Endothelial cell (in vitro differentiated cells): ENCODE measurements at places on chromosomes 5 and 9. TPM values are rescaled to one million over a fixed set of nuclear protein-coding genes. Genes with fewer than 3 reads are reported as not detected.

RC3H2 gene
- total RNA-seq: 66.8 TPM

TAF1L gene
- total RNA-seq: not detected

DNA sequence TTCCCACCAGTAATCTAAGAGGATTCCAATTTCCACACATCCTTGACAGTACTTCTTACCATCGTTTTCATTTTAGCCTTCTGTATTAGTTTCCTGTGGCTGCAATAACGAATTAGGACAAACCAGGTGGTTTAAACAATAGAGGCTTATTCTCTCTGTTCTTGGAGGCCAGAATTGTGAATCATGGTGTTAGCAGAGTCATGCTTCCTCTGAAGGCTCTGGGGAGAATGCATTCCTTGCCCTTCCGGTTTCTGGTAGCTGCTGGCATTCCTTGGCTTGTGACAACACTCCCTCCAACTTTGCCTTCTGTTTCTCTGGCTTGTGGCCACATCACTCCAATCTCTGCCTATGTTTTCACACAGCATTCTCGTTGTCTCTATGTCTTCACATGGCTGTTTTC is 23.5 kb downstream of the RIGI start:
- no peak for DNase-seq
- H3K4me3 ChIP-seq: peak overlapping the region; percentile 17
- H3K4me1 ChIP-seq: no peaks in the 10 kb centered on the region
- H3K27me3 ChIP-seq: no peaks in the 10 kb centered on the region
- H3K36me3 ChIP-seq: peaks cover 20% of the 10 kb centered on the region
- H3K27ac ChIP-seq: no peak overlapping the region

GRCh38 chr5:43106290-43106638 is 14.4 kb upstream of the ZNF131 start:
- H3K4me3 ChIP-seq: no peak overlapping the region
- H3K36me3 ChIP-seq: no peaks in the 10 kb centered on the region
- DNase-seq: no peak
- peaks cover 4% of the 10 kb centered on the region for H3K4me1 ChIP-seq

SPATA31E1 gene
- 0.05 TPM for total RNA-seq

DNA sequence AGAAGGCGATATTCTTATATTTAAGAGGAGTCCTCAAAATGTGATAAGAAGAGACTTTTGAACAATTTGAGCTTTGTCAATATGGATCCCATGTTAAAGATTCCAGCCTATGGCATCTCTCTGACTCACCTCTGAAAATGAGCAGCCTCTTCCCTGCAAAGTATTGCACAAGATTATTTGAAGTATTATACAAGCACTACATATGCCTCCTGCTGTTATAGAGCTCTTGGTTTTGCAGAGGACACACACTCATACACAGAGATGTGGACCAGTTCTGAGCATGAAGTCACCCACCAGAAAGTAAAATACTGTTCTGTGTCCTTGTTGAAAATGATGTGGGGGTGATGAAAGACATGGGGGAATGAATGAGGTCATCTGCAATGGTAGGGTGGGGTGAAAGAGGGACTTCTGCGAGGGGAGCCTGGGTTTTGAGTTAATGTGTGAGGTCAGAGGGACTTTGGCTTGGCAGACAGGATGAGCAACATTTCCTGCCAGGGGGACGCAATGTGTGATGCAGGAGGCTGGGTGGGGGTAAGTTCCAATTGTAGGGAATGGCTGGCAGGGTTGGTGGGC is 25.8 kb downstream of the FBXL7 start:
- peak overlapping the region; percentile 0 for H3K27ac ChIP-seq
- H3K4me3 ChIP-seq: peak overlapping the region; percentile 44
- no peak for DNase-seq
- peaks cover 18% of the 10 kb centered on the region for H3K36me3 ChIP-seq

SOHLH1 gene
- 0.18 TPM for total RNA-seq

DNA sequence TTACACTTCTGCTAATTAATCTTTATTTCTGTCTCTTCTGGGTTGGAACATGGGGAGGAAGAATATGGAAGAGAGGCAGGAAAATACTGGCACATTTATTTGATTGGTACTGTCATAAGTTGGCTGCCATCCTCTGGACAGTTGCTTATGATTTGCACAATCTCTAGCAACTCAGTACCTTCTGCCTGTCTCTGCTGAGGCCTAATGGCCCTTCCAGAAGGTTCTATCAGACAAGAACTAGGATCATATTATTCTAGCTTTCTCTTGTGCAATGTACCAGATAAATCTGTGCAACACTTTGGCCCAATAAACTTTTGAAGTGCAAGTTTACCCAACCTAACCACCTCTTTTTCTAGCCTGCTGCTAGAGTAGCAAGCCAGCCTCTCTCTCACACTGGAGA is 335.0 kb downstream of the ARRDC3 start:
- no peak for DNase-seq
- no peak overlapping the region for H3K27ac ChIP-seq
- peaks cover 3% of the 10 kb centered on the region for H3K36me3 ChIP-seq
- no peak overlapping the region for H3K4me3 ChIP-seq
- peaks cover 5% of the 10 kb centered on the region for H3K4me1 ChIP-seq

GRCh38 chr9:37187292-37187691 is 66.9 kb downstream of the ZCCHC7 start:
- H3K27ac ChIP-seq: no peak overlapping the region
- H3K4me3 ChIP-seq: no peak overlapping the region

- no peaks in the 10 kb centered on the region for H3K36me3 ChIP-seq
- H3K27ac ChIP-seq: no peak overlapping the region
- H3K27me3 ChIP-seq: no peaks in the 10 kb centered on the region
- H3K4me1 ChIP-seq: peaks cover 3% of the 10 kb centered on the region
- H3K4me3 ChIP-seq: no peak overlapping the region
Observed at GRCh38 chr5:165094782-165095181, 1589.4 kb downstream of the MAT2B start.

- peaks cover 7% of the 10 kb centered on the region for H3K4me1 ChIP-seq
- H3K36me3 ChIP-seq: no peaks in the 10 kb centered on the region
- no peak for DNase-seq
- no peak overlapping the region for H3K4me3 ChIP-seq
Observed at GRCh38 chr5:165263536-165263935, 1758.1 kb downstream of the MAT2B start.

DNA sequence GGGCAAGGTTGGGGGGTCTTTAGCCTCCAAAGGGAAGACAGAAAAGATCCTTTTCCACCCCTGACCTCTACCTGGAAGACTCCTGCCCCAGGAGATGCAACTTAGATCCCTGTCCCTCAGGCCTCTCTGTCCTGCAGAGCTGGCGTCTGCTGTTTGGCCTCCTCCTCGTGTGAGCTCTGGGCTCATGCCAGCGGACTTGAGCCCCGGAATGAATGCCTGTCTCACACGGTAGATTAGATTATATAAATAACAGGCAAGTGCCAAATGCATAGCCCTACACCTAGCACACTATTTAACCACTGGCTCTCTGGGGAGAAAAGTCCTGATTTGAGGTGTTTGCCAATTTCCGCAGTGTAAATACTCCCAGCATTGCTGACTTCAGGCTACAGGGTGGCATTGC is 1.4 kb upstream of the WNK2 start:
- DNase-seq: no peak
- H3K4me1 ChIP-seq: no peaks in the 10 kb centered on the region
- no peak overlapping the region for H3K27ac ChIP-seq

- no peaks in the 10 kb centered on the region for H3K27me3 ChIP-seq
- H3K36me3 ChIP-seq: no peaks in the 10 kb centered on the region
- no peak overlapping the region for H3K27ac ChIP-seq
- no peak for DNase-seq
Observed at GRCh38 chr5:93072831-93073459, 508.1 kb downstream of the NR2F1-AS1 start.

- H3K27me3 ChIP-seq: peaks cover 6% of the 10 kb centered on the region
- peak overlapping the region; percentile 3 for H3K27ac ChIP-seq
- DNase-seq: no peak
- H3K36me3 ChIP-seq: peaks cover 4% of the 10 kb centered on the region
- H3K4me1 ChIP-seq: peaks cover 6% of the 10 kb centered on the region
Observed at GRCh38 chr9:96449523-96449844, 485 bp upstream of the HABP4 start.

- peaks cover 29% of the 10 kb centered on the region for H3K4me1 ChIP-seq
- no peak overlapping the region for H3K4me3 ChIP-seq
- DNase-seq: no peak
- no peaks in the 10 kb centered on the region for H3K36me3 ChIP-seq
Observed at GRCh38 chr9:36780186-36780585, 207.5 kb downstream of the MELK start.

JAKMIP2 gene
- 4.3 TPM for total RNA-seq

DNA sequence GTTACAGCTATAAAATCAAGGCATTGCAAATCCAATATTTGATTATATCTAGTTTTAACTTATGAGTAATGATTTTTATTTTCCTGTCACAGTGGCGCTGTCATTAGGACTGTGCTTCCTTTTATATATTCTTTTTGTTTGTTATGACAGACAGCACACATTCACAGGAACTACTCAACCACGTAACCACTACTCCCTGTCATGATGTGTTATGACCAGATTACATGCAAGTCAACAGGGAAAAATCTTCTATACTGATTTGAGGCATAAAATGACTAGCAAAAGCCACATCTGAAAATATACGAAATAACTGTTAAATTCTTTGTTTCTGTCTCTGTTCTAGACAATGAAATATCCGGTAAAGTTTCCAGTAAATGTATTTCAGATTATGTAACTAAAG is 25.4 kb downstream of the SREK1 start:
- H3K27ac ChIP-seq: peak overlapping the region; percentile 17
- H3K27me3 ChIP-seq: peaks cover 2% of the 10 kb centered on the region
- no peak for DNase-seq

DNA sequence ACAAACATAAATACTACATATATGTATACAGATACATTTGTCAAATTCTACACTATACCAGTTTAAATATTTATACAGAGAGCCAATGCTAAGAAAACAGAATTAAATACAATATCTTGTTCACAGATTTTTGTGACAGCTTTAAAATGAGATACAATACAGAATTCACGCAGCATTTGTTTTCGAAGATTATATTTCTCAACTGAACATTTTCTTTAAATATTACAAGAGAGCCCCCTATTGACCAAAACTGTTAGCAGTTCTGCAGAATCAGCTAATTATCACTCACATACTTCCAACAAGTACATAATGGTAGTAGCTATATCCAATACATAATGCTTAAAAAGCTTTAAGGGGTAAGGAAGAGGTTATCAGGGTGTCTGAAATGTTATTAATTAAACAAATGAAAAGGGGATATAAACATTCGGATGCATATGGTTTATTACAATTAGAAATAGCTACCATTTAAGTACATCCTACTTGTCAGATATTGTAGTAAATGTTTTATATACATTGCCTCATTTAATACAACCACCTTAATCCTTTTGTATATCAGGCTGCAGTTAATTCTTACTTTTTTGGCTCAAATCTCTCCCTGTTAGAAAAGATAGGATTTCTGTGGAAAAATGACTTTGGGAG is 31.7 kb downstream of the ZDHHC21 start:
- no peak for DNase-seq
- H3K36me3 ChIP-seq: peaks cover 4% of the 10 kb centered on the region
- H3K4me3 ChIP-seq: no peak overlapping the region
- peaks cover 21% of the 10 kb centered on the region for H3K4me1 ChIP-seq

ANKRD34B gene
- total RNA-seq: 0.62 TPM

PCDHB8 gene
- 9.2 TPM for total RNA-seq

DNA sequence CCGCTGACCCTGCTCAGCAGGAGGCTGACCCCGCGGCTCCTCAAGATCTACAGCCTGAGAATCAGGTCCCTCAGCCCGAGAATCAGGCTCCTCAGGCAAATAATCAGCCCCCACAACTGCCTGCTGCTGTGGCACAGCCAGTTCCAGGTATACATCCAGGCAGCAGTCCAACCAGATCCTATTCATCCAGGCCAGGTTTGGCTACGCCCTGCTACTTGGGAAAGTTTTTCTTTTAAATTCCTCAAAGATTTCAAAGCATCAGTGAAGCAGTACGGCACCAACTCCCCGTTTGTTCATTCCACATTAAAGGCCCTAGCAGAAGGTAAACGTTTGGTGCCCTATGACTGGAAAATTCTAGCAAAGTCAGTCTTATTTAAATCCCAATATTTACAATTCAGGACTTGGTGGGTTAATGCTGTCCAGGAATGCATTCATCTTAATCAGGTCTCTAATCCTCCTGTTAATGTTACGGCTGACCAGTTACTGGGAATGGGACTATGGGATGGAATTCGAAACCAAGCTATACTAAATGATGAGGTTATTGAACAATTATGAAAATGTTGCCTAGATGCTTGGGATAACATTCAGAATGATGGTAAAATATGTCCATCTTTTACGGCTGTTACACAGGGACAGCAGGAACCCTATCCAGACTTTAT is 102.3 kb downstream of the SYK start:
- peaks cover 9% of the 10 kb centered on the region for H3K27me3 ChIP-seq
- H3K4me1 ChIP-seq: peaks cover 7% of the 10 kb centered on the region
- no peak overlapping the region for H3K27ac ChIP-seq
- H3K4me3 ChIP-seq: no peak overlapping the region
- peaks cover 12% of the 10 kb centered on the region for H3K36me3 ChIP-seq
- DNase-seq: no peak

DNA sequence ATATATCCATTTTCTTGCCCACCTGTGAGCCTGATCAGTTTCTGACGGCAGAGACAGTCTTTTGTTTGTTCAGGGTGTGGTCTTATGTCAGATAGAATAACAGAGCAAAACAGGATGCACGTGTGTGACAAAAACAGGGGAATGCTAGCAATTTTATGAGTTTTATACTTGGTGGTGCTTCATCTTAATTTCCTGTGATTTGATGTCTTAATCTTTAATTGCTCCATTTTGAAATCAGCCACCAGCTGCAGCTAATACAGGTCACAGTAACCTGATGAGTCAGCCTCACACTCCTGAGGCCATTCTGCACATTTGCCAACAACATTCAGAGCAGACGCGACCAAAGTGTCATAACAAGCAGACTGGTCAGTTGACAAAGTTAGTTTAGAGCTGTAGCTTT is 42.3 kb upstream of the JMY start:
- no peaks in the 10 kb centered on the region for H3K4me1 ChIP-seq
- H3K27ac ChIP-seq: no peak overlapping the region
- H3K36me3 ChIP-seq: no peaks in the 10 kb centered on the region
- DNase-seq: no peak
- H3K27me3 ChIP-seq: peaks cover 2% of the 10 kb centered on the region
- H3K4me3 ChIP-seq: no peak overlapping the region

DNA sequence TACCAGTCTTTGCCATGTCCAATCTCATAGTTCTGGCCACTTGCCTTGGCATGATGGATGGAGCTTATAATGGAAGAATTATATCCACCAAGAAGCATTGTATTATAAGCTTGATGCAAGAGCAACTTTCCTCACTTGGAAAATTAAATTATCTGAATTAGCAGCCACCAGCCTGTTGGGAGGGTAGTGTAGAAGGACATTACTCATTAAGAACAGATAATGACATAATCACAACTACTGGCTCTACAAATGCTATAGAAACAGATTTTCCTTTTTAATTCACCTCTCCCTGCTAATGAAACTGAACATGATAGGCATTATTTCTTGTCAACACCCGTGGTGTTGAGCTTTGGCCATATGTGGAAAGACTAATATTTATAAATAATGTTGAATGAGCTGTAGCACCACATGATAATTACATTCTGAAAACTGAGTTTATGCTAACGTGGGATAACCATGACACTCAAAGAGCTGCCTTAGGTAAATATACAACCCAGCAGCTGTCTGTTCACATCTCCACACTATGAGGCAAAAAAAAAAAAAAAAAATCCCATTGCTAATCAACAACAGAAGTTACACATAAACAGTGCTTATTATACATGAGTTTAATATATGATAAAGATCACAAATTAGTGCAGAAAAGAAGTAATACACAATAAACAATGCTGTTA is 48.1 kb upstream of the NR4A3 start:
- no peaks in the 10 kb centered on the region for H3K36me3 ChIP-seq
- H3K27me3 ChIP-seq: no peaks in the 10 kb centered on the region
- no peak overlapping the region for H3K27ac ChIP-seq
